Muscle of back (tissue), 13 donors: ENCODE measurements at places on chromosomes 11 and 22. TPM values are rescaled to one million over a fixed set of nuclear protein-coding genes. Genes with fewer than 3 reads are reported as not detected.

NRGN gene
- 5.0 TPM for polyA plus RNA-seq

C22orf31 gene
- 1.5 TPM for polyA plus RNA-seq

TREH gene
- polyA plus RNA-seq, result 0.05 TPM

TMEM191B gene
- polyA plus RNA-seq, result not detected

ATM gene
- 29.7 TPM for polyA plus RNA-seq
